ENCODE measurements at places on chromosomes 11 and 22.

- DNase-seq = no peak
Observed at GRCh38 chr22:23116506-23117263, 25.1 kb downstream of the RSPH14 start.

- no peak for DNase-seq
Observed at GRCh38 chr22:44483878-44484277, 14.2 kb downstream of the RTL6 start.

DNA sequence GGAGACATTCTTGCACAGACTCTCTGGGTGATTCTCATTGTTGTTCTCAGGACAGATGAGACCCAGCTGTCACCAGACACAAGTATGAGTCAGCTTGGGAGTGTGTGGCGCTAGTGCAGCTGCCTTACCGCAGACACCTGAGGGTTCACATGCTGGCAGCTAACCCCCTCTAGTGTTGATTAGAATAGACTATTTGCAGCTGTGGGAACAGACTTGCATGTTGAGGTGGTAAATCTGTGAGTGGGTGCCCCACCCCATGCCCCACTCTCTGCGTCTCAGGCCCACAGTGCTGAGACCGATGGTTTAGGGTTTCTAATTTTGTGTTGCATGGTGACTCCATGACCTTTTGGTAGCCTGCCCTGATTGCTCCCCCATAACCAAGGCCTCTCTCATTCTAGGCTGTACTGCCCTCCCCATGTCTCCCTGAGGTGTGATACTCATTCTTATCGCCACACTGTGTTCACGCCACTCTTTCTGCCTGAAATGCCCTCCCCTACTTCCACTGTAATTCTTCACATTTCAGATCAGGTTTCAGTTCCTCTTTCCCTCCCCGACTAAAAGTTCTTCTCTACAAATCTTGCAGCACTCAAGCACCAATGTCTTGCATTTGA lies 73.7 kb upstream of the KIRREL3 start:
- no peak for DNase-seq

DNA sequence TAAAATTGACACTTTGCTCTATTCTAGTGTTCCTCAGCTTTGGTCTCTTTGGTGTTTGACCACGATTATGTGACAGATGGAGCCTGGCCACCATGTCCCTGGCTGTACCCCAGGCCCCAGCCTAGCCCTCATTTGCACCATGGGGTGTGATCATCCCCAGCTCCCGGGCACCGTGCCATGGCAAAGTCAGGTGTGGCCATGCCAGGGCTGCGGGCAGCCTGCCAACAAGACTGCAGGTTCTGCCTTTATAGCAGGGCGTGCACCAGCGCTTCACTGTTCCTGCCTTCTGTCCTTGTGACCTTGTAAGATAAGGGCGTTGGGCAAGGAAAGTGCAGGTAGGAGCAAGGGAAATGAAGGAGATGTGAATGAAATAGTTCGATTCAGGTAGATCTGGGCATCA lies 22.4 kb upstream of the APOBEC3A start:
- no peak for DNase-seq

DNA sequence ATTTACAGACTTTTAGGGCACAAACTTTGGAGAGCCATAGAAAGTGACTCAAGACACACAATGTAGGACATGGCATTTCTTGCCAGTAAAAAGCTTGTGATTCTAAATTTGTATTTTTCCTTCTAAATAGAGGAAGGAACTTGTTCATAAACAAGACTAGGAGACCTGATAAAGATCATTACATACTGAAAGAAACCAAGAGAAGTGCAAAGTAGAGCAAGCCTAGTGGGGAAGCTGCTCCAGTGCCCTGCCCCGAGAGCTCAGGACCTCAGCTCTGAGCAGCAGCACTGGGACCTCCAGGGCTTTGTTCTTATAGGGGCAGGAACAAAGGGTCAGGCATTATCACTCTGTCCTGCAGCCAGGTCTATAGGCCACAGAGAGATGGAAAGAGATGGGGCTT lies 7.2 kb downstream of the IRAG1 start:
- no peak for DNase-seq

DNA sequence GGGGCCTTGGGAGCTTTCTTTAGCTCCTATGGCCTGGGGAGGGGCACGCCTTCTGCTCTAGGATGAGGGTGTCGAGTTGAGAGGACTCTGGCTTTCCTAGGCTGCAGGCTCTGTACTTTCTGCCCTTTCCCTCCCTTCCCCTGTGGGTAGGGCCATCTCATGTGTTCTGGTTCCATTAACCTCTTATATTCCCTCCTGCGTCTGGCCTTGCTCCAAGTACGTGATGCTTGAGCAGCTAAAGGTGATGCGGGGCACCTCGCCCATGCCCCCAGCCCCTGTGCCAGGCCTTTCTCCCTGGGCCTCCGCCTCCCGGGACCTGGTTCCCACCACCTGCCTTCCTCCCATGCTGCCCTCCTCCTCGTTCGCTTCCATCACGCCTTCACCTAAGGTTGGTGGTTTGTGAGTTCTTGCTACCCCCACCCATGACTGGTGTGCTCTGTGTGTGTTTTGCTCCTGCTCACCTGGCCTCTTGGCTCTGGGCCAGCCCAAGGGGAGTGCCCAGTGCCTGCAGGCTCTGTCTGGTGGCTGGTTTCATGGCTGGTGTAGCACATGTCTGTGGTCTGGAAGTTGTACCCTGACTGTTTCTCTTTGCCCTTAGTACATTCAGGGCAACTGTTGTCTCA lies 34.1 kb downstream of the PHLDB1 start:
- no peak for DNase-seq

GRCh38 chr11:6530848-6531247 lies 33.8 kb downstream of the DNHD1 start:
- no peak for DNase-seq

DNA sequence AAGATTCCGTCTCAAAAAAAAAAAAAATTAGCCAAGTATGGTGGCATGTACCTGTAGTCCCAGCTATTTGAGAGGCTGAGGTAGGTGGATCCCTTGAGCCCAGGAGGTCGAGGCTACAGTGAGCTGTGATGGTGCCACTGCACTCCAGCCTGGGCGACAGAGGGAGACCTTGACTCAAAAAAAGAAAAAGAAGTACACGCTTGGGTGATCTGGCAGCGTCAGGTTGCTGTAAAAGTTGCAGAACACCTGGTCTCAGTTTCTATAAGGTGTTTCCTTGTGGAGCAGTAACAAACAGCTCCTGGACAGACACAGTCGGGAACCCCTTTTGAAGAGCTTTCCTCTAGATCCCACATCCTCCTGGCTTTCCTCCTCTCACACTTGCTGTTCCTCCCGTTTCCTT lies 45.8 kb downstream of the SCGB1A1 start:
- no peak for DNase-seq

DNA sequence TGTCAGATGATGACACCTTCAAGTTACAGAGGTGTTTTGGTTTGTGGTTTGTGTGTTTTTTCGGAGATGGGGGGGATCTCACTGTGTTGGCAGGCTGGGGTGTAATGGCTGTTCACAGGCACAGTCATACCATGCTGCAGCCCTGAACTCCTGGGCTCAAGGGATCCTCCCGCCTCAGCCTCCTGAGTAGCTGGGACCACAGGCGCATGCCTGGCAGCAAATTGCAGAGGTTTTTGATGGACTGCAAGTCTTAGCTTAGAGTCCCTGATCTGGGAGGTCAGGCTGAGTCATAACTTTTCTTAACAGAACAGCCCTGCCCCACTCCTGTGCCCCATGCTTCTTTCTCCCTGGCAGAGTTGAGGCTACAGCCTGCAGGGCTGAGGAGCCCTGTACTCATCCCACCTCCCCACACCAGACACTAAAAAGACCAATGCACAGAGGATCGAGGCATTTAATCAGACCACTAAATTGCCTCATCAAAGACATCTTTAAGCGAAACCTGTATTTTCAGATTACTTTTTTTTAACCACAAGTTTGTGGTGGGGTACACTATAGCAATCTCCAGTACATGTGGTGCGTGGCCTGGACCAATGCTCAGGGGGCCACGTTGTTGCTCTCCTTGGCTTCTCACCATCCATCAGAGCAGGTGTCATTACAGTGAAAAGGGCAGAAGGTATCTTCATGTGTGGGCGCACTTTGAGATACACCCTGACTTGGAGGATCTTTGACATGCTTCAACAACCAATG lies 17.1 kb upstream of the ADORA2A start:
- peak; percentile 37 for DNase-seq

DNA sequence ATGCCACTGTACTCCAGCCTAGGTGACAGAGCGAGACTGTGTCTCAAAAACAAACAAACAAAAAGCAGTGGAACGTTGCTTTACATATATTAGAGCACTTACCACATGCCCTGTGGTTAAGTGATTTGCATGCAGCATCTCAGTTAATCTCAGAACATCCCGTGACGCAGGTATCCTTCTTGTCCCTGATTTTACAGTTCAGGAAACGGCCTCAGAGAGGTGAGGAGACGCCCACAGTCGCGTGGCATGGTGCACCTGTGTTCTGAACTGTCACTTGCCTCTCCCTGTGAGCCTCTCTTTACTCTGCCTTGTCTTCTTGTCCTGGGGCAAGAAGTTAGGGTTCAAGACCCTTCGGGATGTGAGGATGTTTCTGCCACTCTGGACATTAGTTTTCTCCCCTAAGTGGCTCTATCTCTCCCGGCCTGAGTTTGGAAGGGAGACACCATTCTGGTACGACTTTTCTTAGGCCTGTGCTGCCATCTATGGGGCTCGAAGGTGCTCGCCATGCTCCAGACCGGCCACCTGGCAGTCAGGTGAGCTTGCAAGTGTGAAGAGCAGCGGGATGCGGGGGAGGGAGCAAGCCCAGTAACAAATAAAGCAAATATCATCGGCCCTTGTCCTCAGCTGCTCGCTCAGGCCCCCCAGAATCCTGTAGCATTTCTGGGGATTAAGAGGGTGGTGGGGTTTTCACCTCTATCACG lies 25.6 kb downstream of the YWHAH start:
- DNase-seq = peak; percentile 73

DNA sequence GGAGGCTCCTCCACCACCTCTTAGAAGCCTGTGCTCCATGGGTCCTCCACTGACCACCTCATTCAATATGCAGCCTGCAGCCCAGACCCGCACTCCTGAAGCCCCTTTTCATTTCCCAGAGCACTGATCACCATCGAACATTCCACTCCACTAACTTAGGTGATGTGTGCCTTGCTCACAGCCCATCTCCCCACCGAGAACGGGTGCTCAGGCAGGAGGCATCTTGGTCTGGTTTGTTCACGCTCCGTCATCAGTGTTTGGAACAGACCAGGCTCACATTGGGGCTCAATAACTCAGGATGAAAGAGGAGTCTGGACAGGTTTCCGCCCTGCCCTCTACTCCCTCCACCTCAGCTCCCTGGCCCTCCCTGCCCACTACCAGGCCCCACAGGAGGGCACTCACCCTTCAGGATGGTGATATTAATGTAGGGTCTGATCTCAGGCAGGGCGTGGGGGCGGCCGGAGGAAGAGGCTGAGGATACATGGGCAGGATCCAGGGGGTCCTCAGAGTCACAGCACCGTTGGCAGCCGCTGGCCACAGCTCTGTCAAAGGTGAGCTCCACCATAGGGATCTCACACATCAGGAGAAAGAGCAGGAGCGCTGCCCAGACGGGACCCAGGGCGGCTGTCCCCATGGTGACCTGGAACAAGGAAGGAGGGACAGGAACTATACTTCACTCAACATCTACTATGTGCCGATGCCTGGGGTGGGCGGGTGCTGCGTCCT lies 3.1 kb downstream of the C1QTNF6 start:
- no peak for DNase-seq

GRCh38 chr11:124069429-124070401 lies 28.6 kb upstream of the OR10G7 start:
- DNase-seq = peak; percentile 67

GRCh38 chr11:13851691-13852090 lies 110.8 kb upstream of the SPON1 start:
- no peak for DNase-seq

DNA sequence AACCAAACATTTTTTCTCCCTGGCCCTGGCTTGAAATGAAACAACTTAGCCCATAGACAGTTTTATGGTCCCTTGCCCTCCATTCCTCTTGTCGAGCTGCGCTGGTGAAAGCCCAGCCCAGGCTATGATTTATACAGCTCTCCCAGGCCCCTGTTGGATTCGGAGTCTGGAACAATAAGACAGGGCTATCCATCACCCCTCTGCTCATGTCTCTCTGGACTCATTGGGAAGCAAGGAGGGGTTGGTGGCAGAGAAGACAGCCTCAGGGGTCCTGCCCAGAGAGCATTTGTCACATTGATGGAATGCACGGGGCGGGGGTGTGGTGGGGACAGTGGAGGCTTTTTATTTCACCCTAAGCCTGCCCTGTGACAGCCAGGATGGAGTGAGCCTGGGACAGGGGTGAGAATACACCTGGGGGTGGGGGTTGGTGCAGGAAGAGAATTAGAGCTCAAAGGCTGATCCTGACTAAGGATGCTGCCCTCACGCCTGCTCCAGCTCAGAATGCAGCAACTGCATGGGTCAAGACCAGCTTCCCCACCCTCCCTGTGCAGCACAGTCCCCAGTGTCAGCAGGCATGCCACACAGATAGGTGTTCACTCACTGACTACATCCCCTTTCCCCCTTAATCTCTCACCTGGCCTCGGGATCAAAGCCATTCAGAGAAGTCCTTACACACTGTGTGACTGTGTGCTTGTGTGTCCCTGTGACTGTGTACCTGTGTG lies 10.0 kb upstream of the PKNOX2 start:
- no peak for DNase-seq

GRCh38 chr11:27914080-27914479 lies 193.9 kb downstream of the KIF18A start:
- no peak for DNase-seq

DNA sequence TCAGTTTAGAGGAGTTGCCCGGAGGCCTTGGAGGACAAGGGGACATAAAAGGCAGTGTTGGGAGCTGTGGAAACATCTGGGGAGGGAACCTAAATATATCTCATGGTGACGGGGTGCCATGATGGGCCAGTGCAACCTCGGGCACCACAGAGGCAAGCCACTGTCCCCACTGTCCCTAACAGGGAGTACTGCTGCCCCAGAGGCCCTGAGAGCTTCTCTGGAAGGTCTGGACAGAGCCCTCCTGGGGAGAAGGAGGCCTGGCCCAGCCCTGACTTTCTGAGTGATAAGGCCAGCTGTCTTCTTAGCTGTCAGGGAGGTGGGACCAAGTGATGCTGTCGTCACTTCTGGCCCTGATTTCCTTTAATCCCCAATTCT lies 5.5 kb upstream of the P2RY6 start:
- no peak for DNase-seq

GRCh38 chr11:44017443-44018126 lies 30.2 kb upstream of the ACCSL start:
- DNase-seq = no peak

DNA sequence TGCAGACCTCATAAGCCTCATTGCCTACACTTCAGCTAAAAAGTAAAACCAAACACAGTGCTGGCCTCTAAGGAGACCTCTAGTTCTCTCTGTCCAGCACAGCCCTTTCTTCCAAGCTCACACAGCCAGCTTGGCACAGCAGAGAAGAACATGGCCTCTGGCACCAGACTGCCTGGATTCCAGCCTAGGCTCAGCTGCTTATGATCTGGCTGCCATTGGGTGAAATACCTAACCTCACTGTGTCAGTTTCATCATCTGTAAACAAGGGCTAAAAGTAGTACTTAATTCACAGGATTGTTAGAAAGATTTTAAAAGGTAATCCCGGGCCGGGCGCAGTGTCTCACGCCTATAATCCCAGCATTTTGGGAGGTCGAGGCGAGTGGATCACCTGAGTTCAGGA lies 9.9 kb upstream of the ACER3 start:
- no peak for DNase-seq

- DNase-seq = no peak
Observed at GRCh38 chr11:44812971-44813370, 86.2 kb downstream of the TSPAN18 start.

Measured in stimulated activated naive CD8-positive, alpha-beta T cell treated with anti-CD3 and anti-CD28 coated beads, Interleukin-15, amount 100 ng/mL, for 72 hours (primary cell).